ENCODE measurements at places on chromosomes 6 and 20.

DNA sequence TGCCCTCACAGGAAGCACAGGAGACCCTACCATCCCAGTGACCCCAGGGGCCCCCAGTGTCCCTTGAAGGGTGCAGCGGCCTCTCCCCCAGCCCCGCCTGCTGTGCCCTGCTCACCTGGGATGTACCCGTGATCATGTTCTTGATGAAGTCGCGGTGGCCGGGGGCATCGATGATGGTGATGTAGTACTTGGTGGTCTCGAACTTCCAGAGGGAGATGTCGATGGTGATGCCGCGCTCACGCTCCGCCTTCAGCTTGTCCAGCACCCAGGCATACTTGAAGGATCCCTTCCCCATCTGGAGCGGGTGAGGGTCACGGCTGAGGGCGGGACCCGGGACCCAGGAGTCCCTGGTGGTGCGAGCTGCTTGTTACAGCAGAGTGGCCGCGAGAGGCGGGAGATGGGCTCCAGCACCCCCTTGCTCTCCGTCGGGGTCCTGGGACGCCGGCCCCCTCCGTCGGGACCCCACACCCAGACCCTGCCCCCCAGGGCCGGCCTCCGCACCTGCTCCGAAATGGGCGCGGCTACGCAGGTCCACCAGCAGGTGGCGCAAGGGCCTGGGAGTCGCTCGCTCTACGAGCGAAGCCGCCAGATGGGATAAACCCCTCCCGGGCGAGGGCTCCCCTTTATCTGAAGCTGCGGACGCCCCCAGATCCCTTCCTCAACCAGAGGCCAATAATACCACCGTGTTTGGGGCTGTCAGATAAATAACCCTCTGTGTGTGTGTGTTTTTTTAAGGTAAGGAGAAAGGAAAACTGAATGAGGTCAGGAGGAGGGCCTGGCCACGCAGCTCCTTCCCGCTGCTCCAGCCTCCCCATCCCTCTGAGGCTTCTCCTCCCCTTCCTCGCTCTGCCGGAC is 2.9 kb downstream of the EEF1A2 start:
- DNase-seq, result peak; percentile 82

DNA sequence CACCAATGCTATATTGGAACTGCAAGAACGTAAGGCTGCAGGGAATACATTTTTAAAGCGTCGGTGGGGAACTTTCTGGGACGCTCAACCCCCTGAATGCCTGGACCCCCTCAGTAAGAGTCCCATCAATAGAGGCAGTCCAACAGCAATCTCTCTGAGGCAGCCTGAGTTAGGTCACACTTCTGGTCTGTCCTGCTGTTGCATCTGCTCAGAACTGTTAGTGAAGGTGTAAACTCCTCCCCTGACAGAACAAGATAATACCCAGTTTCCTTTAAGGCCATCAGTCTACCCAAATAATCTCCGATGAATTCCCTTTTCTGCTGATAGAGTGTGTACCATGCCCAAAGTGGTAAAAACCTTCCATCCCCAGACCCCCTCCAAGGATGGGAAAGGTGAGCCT is 1.1 kb upstream of the RNGTT start:
- DNase-seq, result no peak

- peak; percentile 88 for DNase-seq
These were observed 496 bp downstream of the TMEM242 start for GRCh38 chr6:157322792-157323254.

DNA sequence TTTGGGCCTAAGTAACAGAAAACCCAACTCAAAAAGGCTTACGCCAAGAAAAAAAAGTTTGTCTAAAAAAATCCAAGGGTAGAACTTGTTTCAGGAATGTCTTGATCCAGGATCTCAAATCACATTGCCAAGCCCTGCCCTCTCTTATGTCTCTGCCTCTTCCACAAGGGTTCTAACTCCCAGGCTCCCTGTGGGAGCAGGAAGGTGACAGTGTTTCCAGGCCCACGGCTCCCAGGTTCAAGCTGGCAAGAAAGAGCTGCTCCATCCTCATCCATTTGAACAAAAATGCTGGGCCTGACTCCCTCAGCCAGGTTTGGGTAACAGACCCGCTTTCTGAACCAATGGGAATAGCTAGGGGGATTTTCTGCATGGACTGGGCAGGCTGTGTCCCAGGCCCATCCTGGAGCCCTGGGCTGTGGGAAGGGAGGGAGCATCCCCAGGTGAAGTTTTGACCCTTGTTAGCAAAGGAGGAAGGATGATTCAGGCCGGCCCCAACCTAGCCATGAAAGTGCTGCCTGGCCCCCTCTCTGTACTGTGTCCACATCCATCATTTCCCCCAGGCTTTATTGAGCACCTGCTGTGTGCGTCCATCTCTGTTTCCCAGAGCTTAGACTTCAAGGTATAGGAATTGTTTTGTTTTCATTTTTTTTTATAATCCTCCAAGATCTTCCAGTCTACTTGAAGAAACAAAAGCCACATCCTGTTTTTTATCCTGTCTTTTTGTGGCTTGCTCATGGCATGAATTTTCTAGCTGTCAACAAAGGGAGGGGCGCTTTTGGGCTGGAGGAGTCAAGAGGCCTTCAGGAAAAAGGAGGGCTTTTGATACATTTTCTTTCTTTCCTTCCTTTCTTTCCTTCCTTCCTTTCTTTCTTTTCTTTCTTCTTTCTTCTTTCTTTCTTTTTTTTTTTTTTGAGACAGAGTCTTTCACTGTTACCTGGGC is 159.8 kb downstream of the TFAP2C start:
- no peak for DNase-seq

- DNase-seq, result no peak
These were observed 116.8 kb upstream of the DST start for GRCh38 chr6:56759521-56759920.

- no peak for DNase-seq
These were observed 4.9 kb downstream of the PKIG start for GRCh38 chr20:44587035-44587980.

DNA sequence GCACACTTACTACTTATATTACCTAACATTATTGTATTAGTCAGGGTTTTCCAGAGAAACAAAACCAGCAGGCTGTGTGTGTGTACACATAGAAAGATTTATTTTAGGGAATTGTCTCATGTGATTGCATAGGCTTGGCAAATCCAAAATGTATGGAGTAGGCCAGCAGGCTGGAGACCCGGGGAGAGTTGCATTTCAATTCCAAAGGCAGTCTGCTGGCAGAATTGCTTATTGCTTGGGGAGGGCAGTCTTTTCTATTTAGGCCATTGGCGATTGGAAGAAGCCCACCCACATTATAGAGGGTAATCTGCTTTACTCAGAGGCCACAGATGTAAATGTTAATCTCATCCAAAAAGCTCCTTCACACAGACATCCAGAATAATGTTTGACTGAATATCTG is 157.0 kb downstream of the ADGRG6 start:
- DNase-seq, result no peak

DNA sequence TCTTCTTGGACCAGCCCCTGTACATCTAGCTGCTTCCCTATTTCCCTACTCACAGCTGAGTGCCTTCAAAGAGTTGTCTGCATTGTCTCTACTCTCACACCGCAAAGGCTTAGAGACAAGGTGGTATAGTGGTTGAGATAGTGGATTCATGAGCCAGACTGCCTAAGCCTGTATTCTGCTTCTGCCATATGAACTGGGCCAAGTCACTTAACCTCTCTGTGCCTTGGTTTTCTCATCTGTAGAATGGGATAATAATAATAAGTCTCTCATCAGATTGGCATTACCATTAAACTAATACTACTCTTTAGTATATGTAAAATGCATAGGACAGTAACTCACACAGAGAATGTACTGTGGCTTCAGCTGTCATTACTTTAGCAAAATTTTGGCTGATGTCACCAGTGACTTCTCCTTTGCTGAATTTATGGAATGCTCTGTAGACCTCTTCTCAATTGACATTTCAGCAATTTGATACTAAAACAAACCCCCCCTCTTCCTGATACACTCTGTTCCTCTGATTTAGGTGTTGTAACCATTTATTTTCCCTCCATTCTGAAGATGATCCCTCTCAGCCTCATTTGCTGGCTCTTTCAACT is 156.1 kb downstream of the ADAT2 start:
- no peak for DNase-seq

- DNase-seq, result no peak
These were observed 33.7 kb downstream of the FAM50B start for GRCh38 chr6:3882866-3883265.

GRCh38 chr20:21609221-21609620 is 95.4 kb upstream of the NKX2-2 start:
- DNase-seq, result no peak

- no peak for DNase-seq
These were observed 200.0 kb upstream of the PMEPA1 start for GRCh38 chr20:57909763-57910331.

GRCh38 chr6:89954721-89955148 is 60.5 kb downstream of the GJA10 start:
- DNase-seq, result no peak

GRCh38 chr6:106072501-106073090 is 13.5 kb upstream of the PRDM1 start:
- no peak for DNase-seq

GRCh38 chr20:9442858-9443257 is 71.5 kb upstream of the LAMP5 start:
- peak; percentile 55 for DNase-seq

DNA sequence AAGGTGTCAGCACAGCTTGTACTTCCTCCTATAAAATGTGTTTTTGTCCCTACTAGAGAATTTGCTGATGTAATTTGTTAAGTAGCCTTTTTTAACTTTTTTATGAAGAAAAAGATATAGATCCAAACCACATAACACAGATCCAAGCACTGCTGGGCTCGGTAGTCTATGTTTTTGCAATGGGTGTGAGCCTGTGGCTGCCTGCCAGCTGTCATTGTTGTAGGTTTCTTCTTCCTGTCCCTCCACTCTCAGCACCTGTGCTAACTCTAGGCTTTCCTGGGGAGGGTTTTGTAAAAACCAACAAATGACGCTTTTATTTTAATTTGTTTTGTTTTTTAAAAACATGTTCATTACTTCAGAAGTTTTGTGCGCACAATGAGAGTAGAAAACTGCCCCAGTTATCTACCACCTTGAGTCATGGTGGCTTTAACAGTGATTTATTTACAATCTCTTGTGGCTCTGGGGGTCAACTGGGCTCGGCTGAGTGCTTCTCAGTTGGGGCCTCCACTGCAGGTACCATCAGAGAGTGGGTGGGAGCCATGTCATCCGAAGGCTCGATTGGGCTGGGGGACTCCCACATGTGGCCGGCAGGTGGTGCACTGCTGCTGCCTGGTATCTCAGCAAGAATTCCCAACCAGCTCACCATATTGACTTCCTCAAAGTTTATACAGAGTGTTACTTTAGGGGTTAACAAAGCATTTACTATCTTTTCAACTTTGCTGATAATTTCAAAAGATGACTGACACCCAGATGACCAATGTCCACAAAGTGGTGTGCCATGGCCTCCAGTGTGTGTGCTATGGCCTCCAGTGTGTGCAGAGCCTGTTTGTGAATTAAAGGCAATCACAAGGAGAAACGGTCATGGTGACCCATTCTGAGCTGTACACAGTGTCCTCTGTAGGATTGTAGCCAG is 3.0 kb upstream of the CCR6 start:
- no peak for DNase-seq

GRCh38 chr20:46994341-46994740 is 99.7 kb downstream of the EYA2 start:
- DNase-seq, result no peak

- no peak for DNase-seq
These were observed 177.6 kb downstream of the PLCB1 start for GRCh38 chr20:8309634-8310033.

DNA sequence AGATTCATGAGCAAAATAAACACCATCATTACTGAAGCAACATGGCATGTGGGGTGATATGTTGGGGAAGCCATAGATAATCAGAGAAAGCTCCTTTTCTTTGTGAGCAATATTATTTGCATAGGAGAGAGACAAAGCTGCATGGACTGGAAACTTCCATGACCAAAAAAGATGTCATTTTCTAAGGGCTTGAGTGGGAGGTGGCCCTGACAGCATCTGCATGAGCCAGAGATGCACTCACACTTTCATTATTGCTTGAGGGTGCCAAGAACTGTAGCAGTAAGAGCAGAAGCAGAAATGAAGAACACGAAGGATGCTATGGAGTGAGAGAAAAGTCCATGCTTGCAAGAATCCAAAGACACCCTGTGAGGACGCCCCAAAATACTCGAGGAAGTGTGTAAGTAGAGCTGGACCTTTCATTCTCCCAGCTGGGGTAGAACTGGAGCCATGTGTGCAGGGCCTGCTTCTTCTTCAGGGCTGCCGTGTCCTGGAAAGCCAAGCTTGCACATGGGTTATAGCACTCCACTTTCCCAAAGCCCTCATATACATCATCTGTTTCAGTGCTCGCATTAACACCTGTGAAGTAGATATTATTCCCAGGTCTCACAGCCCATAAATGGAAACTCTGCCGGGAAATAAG is 851.2 kb downstream of the DHX35 start:
- DNase-seq, result no peak

GRCh38 chr6:139833592-139833991 is 459.1 kb upstream of the CITED2 start:
- DNase-seq, result no peak

DNA sequence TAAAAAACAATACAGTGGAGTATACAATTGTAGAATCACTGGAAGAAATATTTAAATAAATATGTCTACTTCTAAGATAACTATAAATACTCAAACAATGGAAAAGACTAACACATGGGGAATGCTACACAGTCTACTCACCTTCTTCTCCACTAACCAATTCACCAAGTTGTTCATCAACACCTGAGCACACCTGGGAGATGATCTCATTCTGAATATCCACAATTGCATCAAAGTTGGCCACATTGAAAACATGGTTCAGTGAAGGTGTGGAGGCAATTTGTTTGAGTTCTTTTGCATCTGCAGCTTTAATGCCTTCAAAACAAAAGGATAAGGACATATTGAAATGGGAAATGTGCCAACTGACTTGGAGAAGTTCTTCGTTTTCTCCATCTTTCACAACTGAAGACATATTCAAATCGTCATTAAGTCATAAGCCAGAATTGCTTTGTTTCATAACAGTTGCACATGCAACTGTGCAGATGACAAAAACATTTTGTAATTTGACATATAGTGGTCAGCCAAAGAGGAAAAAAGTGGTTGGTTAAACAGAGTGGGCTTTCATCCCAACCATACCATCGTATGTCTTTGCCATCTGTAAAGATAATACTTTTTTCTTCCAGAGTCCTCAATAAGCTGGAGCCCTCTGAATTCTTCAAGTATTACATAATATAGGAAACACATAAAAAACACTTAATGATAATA is 17.5 kb downstream of the COL12A1 start:
- DNase-seq, result no peak

GRCh38 chr20:38034961-38035360 is 1.4 kb downstream of the RPRD1B start:
- no peak for DNase-seq

Data from BE2C (cell line).